ENCODE measurements at places on chromosomes 2 and 18.

DNA sequence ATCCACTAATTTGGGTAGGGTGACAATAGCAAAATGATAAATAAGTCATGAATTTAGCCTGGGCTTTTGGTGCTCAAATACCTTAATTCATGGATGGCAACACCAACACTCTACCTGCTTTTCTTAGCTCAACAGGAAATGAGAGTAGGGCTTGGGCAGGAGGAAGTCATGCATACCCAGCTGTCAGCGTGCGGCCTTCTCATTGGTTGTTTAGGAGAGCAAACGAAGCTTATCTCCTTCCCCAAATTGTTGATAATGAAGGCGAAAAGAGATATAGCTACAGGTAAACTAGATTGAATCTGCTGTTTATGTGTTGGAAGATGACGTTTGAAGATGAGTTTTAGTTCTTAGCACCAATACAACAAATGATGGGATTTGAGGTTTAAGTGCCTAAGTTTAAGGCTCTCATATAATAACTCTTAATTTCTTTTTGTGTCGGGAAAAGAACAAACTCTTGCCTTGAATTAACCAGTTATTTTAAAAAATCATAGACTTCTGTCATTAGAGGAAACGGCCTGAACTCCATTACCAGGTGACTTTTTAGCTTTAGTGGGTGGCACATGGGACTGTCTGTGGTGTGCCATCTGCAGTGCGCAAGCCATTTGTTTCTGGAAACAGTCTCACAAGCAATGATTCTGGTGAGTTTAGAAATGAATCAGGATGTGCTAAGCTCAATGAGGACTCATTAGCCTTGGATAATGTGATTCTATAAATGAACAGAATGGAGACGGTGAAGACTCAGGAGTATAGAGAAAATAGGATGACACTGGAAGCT, 19.8 kb downstream of the MAP4K4 start:
- no peak for DNase-seq

DNA sequence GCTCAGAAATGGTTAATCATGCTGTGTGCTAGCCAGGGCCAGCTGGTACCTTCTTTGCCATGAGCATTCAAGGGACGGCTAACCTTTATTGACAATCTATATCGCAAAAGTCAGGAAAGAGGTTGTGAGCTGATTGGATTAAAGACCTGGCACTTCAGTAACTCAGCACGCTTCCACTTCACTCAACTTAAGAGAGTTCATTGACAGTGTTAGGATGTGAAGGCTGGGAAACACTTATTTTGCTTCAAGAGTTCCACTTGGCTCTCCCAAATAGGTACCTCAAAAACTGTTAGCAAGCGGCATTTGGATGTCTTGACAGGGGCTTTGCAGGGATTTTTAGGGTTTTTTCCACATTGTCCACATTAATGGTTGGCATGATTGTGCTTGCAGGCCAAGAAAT, 25.1 kb upstream of the TXNDC2 start:
- DNase-seq = no peak

- DNase-seq = no peak
These were observed 59.4 kb upstream of the UPP2 start for GRCh38 chr2:158042245-158042644.

DNA sequence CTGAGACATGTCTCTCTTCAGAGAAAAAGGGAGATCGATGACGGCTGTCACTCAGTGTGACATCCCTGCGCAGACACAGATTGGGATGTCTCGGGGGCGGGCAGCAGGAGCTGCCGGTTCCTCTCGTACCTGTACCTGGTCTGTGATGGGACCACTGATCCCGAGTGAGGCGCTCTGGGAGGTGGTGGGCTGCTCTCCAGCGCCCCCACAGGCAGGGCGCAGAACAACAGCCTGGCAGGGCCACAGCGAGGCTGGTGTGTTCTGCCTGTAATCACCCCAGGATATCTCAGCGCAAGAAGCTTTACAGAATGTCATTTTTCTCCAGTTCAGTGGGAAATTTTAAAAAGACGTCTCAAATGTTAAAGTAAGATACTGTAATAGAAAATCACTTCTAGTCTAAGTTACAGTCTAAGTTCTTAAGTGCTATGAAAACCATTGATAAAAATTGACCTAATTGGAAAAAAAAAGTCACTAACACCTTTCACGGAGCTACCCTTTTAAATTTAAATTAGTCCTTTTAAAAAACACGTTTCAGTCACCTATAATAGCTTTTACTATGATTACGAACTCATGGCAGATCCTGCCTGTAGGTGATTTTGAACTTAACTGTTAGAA, 189.8 kb downstream of the SNTG2 start:
- DNase-seq = no peak

GRCh38 chr18:2256577-2256976, 314.7 kb downstream of the METTL4 start:
- DNase-seq = no peak

DNA sequence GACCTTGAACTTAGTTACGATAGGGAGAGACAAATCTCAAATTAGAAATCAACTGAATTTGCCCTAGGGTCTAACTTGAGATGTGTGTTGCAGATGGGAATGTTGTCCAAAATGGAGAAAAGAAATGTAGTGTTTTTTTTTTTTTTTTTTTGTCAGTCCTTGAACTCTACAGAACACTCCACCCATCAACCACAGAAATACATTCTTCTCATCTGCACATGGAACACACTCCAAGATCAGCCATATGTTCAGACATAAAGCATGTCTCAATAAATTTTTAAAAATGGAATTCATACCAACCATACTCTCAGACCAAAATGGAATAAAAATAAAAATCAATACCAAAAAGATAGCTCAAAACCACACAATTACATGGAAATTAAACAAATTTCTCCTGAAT, 526.5 kb downstream of the FBXO15 start:
- DNase-seq = no peak

DNA sequence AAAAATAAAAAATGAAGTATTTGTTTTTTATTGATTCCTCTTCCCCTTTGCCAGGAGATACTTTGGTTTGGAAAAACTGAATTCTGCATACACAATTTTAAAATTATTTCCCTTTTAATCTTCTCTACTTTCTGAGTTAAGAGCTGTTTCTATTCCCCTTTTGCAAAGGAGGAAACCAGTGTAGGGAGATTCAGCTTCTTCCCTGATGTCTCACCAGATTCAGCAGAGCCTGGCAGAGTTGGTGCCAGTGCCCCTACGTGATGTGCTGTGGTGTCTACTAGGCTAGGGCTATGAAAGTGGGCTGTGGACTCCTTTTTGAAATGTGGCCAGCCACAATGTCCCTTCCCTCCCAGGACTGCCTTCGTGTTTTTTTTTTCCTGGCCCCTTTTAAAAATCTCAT, 2.4 kb downstream of the RPE start:
- DNase-seq = no peak

- no peak for DNase-seq
These were observed 13.9 kb downstream of the BMP10 start for GRCh38 chr2:68857202-68857845.

DNA sequence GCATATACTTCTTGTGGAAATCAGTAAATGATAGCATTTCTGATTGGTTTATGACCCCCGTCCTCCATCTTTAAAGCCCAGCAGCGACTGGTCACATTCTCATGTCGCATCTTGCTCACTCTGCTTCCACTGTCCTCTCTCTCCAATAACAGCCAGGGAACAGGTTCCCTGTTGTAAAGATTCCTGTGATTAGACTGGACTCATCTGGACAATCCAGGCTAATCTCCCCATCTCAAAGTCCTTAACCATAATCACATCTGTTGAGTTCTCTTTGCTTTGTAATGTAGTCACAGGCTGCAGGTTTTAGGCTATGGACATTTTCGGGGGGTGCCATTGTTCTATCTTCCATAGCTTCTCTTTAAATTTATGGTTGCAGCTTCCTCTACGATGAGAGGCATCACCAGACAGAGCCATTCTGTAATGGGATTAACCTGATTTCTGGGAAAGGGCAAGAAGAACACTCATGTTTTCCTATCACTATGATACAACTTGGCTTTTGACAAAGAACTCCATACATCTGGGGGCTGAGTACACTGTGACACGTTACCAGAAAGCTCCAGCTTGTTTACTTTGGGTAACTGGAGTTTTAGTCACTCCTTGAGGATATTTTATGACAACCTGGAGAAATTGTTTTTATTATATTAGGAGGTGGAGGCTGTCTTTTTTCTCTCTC, 159.0 kb downstream of the NYAP2 start:
- no peak for DNase-seq

DNA sequence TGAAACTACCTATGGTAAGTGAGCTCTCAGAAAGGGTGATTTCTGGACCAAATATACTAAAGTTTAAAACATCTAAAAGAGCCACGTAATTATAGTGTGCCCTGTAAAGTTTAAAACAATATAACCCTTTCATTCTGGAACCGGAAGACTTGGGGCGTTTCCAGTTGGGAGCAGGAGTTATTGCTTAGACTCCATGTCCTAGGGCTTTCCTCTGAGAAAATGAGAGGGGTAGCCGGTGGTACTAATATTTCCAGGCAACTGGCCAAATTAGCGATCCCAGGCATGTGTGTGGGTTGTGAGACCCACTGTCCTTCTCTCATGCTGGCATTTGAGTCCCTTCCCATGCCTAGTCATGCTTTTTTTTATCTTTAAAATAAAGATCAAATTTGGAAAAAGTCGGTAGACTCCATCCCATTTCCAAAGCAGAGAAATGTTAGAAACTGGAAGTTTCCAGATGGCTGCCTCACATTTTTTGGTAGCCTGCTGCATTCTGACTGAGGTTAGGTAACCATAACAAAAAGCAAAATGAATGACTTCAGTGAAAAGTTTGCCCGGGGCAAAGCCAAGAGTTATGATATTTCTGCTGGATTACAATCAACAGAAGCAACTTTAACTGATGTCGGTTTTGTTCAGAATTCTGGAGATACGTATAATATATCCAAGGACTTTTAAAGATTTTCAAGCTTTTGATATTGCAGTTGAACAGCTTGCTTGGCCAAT, 227.4 kb downstream of the SS18 start:
- no peak for DNase-seq

DNA sequence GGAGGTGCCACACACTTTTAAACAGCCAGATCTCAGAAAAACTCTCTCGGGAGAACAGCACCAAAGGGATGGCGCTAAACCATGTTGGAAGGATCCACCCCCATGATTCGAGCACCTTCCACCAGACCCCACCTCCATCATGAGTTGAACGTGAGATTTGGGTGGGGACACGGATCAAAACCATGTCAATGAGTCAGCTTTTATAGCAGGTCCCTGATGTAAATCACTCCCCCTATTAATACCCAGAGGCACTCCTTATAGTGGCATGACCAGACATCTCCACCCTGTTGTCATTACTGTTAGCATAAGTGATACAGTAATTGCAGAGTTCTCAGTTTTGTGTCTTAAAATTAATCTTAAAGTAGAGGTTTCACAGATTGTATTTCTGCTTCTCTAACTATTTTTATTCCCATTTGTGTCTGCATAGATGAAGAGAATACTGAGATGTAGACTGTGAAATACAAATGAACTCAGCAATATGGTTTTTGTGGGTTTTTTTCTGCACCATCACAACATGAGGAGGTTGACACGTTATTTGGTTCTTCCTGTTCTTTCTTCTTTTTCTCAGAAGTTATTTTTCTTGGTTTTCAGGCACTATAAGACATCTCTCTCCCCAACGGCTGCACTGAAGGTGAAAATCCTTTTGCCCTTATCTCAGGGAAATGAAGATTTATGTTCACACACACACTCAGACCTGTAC, 218.2 kb downstream of the ARL4C start:
- DNase-seq = no peak

DNA sequence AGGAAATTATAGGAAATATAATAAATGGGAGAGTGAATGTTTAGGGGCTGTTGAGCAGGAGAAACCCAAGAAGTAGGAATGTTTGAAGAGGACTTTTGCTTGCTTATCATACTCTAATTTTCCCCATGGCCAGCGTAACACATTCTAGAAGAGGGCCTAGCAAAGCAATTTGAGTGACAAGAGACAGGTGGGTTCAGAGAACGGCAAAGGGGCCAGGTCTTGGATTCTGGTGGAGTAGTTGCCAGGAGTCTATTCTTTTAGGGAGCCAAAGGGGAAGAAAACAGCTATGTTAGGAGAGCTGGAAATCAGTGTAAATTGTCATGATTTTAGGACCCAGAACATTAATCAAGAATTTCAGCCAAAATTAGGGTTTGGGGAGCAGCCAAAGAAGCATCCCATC, 96.5 kb downstream of the COL5A2 start:
- no peak for DNase-seq

DNA sequence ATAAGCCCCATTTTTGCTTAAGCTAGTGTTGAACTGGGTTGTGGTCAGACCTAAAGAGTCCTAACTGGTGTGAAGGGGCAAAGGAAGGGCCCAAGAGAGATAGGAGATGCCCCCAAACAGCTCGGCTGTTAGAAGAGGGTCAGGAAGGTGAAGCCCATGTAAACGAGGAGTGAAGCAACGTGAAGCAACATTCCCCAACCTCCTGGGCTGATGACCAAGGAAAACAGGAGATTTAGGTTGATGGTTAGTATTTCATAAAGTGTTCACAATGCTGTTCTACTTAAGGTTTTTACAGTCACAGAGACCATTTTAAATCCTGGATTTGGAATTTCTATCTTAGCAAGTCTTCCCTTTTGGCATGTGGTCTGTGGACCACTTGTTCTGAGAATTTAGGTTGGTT, 144.0 kb upstream of the SERPINE2 start:
- DNase-seq = no peak

DNA sequence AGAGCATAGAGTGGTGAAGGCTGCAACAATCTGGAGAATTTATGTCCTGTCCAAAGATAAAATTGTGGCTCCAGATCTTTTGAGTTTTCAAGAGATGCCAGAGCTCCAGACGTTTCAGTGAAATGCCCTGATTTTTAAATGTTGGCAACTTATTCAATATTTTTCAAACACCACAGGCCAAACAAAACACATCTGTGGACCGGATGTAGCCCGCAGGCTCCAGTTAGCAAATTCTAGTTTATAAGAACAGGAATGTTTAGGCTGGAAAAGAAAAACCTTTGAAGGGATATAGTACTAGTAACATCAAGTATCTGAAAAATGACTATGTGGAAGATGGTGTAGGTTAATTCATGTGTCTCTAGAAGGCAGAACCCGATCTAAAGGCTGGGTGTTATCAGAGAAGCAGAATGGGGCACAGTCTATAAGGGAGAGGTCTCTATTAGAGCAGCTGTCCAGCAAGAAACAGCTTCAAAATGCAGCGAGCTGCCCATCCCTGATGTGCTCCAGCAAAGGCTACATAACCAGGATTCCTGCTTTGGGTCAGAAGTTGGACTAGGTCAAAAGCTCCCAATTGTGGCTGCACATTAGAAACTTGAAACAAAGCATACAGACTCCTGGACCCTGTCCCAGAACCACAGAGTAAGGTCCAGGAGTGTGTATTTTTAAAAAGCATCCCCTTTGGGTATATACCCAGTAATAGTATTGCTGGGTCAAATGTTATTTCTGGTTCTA, 105.9 kb downstream of the ANKRD44 start:
- DNase-seq = no peak

DNA sequence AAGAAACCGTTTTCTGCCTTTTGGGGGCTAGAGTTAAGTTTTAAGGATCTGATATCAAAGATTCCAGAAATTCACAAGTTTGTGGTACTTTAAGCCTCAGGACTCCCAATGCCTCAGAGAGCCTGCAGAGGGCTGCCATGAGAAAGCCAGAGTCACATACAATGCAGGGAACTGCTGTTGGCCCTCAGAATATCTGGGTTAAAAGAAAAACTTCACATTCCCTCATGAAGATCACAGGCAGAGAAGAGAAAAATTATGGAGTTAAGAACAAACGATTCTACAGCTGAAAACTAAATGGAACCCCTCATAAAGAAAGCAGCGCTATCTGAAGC, 39.5 kb downstream of the HDAC4 start:
- DNase-seq = no peak

GRCh38 chr2:114495046-114495445, 52.6 kb downstream of the DPP10 start:
- DNase-seq = no peak

Data from frontal cortex (tissue), 4 donors.